Endothelial cell of umbilical vein (primary cell): ENCODE measurements at places on chromosomes 2 and 18.

GRCh38 chr18:44889111-44889510, 208.4 kb downstream of the SETBP1 start:
- DNase-seq = no peak

DNA sequence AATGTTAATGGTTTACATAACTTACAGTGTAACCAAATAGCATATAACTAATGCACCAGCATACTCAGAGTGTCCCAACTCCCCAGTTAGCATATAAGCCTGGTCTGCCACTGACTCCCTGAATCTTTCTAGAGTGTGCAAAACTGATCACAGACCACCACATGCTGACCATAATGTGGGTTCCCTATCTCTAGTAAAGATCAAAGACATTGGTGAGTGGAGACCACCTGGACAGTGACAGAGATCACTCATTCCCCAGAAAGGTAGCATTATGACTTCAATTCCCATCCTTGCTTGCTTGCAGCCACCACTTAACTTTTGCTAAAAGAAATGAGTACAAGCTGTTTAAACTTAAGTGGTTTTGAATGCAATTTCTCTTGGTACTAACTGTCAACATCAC, 39.0 kb downstream of the KANSL1L start:
- no peak for DNase-seq

DNA sequence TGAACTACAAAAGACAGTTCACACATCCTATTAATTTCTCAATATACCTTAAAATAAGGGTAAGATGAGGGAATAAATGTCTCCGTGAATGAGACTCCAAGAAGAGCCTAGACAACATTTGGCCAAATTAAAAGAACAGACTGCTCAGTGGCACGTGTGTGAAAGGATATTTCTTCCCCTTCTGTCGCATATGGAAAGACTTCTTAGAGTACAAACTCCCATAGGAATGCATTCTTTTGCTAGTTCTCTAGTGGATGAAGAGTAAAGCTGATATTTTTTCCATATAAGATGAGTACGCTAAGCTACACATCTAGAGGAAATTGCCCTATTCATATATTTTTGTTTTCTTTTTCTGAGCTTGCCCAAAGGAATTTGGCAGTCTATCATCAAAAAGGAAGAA, 710.0 kb upstream of the ID2 start:
- DNase-seq = no peak

DNA sequence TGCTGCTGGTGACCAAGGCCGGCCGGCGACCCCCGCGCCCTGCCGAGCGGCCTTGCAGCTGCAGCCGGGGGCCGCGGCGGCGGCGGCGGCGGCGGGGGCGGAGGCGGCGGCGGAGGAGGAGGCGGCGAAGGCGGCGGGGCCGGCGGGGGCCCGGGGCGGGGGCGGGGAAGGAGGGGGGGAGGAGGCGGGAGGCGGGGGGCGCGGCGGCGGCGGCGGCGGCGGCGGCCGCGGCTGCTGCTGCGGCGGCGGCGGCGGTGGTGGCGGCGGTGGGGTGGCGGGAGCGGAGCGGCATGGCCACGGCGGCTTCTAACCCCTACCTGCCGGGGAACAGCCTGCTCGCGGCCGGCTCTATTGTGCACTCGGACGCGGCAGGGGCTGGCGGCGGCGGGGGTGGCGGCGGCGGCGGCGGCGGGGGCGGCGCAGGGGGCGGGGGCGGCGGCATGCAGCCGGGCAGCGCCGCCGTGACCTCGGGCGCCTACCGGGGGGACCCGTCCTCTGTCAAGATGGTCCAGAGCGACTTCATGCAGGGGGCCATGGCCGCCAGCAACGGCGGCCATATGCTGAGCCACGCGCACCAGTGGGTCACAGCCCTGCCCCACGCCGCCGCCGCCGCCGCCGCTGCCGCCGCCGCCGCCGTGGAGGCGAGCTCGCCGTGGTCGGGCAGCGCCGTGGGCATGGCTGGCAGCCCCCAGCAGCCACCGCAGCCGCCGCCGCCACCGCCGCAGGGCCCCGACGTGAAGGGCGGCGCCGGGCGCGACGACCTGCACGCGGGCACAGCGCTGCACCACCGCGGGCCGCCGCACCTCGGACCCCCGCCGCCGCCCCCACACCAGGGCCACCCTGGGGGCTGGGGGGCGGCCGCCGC, 1.5 kb downstream of the POU3F3 start:
- DNase-seq = no peak

DNA sequence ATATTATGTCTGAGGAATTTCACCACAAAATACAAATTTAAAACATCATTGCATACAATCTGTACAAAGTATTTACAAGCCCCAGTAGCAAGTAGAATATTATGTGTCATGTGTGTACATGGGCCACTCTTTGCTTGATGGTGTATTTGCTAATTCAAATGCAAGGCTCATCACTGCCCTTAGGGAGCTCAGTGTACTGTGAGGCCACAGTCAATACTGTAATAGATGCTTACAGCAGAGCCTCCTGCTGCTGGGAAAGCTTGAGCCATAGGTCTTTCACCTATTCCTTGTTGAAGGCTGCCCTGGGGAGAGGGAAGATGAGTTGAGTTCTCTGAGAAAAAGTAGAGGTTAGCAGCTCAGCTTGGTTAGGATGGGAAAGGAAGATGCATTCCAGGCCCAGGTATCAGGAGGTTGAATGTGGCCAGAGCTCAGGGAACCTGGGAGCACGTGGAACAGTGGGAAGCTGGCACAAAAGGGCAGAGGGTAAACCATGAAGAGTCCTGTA, 189.6 kb downstream of the LRP1B start:
- DNase-seq = no peak

GRCh38 chr2:69466728-69467127, 29.5 kb upstream of the NFU1 start:
- no peak for DNase-seq

DNA sequence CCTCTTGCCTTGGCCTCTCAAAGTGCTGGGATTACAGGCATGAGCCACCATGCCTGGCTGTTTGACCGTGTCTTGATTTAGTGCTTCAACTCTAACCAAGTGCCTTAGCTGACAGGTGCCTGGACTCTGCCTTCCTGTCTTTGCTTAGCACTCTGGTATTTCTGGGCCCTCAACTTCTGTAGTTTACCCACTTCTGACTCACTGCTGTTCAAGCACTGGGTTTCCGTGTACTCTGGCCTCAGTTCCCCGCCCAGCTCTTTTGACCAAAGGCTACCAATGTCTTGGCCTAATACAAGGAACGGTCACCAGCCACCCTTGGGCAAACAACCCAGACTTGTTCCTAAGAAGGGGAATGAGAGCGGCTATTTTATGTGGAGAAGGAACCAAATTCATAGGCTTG, 35.7 kb upstream of the CABLES1 start:
- no peak for DNase-seq

DNA sequence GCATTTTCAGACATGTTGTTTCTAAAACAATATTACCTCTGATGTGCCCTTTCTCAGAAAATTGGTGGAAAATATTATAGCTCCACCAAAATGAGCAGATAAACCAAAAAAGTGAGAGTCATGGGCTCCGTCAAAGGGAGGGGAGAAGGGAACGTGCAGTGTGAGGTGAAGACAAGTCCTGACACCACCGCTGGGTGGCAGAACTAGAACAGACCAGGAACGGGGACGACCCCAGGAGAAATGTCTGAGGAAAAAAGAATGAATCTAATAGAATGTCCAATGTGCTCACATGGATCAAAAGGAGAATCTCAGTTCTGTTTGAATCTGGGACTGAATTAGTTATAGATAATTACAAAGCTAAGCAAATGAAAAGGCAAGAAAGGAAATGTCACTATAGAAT, 22.6 kb upstream of the BCL2 start:
- DNase-seq = peak; percentile 35

GRCh38 chr2:181517685-181518301, 60.6 kb downstream of the ITGA4 start:
- no peak for DNase-seq

GRCh38 chr2:239042551-239043320, 194.9 kb downstream of the TWIST2 start:
- no peak for DNase-seq

GRCh38 chr18:34660572-34660971, 49.5 kb upstream of the DTNA start:
- no peak for DNase-seq

DNA sequence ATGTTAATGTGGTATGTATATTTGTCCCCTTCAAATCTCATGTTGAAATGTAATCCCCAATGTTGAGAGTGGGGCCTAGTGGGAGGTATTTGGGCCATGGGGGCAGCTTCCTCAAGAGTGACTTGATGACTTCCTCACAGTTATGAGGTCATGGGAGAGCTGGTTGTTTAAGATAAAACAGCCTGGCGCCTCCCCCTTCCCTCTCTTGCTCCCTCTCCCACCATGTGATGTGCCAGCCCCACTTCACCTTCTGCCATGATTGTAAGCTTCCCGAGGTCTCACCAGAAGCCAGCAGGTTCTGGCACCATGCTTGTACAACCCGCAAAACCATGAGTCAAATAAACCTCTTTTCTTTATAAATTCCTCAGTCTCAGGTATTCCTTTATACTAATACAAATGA, 258.3 kb upstream of the POU3F3 start:
- no peak for DNase-seq

- DNase-seq = peak; percentile 89
Measured at GRCh38 chr2:64063924-64064331, 44.7 kb upstream of the VPS54 start.

DNA sequence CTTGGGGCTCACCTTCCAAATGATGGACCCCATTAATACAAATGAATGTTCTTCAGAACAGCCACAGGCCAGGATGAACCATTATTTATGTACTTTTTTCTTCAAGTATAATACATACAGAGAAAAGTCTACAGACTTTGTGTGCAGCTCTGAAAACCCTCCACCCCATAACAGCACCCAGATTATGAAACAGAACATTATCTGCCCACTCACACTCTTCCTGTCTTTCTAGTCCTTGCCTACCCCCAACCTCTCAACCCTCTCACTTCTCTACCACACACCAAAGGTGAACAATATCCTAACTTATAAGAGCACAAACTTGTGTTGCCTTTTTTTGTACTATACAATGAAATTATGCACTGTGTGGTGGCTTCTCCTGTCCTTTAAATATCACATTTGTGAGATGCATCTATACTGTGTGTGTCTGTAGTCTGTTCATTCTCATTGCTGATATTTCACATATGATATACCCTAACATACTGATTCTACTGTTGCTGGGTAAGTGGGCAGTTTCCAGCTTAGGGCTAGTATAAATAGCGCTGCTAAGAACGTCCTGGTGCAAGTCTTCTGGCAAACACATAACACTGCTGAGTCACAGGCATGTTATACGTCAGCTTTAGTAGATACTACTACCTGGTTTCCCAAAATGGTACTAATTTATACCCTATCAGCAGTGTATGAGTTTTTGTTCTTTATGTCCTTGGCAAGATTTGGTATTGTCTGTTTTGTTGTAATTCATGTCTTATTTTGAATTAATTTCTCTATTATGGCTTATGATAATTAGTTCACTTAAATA, 1.0 kb upstream of the NPHP1 start:
- DNase-seq = no peak

DNA sequence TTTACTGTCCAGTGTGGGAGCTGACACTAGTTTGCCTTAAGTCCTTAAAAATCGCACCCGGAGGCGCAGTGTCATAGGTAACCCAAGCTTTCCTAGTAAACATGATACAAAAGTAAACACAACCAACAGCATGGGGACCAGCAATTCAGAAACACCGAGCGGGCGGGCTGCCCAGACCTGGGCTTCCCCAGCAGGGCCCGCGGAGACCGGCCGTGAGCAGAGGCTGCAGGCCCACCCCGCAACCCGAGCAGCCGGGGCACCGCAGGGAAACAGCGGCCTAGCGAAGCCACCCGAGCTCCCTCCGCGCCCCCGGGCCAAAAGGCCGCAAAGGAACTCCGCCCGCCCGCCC, 296 bp downstream of the TTC21B start:
- no peak for DNase-seq

DNA sequence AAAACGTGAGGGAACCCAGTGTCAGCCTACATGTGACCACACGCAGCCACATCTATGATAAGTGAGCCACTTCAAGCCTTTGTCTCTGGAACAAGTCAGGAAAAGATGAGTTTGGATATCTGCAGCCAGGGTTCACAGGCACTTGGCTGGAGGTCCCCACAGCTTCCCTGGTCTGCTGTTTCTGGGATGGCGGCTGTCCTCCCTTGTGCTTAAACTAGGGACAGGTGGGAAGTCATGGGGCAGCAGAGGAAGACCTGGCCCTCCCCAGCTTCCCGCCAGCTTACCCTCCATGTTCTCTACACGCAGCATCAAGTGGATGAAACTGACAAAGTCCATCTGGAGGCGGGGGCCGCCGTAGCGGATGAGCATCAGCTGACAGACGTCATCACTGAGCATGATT, 38.5 kb upstream of the GALNT14 start:
- no peak for DNase-seq

- DNase-seq = no peak
Measured at GRCh38 chr2:170905864-170906263, 23.2 kb upstream of the GORASP2 start.

- DNase-seq = no peak
Measured at GRCh38 chr2:224261326-224261725, 140.6 kb downstream of the FAM124B start.

GRCh38 chr2:86314125-86314524, 23.3 kb downstream of the REEP1 start:
- no peak for DNase-seq

DNA sequence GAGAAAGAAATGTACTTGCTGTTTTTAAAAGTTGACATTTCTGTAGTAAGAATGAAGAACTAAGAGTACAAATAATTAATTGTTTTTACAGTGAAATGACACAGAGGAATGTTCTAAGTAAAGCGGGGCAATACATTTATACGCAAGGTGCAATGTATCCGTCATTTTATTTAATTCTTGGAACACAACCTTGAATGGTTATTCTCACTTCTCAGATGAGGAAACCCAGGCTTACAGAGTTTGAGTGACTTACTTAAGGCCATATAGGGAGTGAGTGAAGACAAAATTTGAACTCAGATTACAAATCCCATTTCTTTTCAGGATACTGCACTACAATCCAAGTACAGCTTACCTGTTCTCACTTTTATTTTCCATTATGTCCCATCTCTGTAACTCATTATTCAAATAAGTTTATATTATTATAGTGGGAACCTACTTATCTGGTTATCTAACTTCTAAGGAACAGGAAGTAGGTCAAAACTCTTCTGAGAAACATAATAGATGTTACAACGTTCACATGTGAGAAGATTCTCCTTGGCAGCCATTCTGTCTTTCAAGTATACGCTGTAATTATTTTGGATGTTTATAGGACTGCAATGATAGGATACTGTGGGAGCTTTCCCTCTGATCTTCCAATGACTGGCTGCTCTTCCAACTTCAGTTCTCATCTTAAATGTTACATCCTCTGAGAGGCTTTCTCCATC, 12.3 kb upstream of the STK17B start:
- DNase-seq = no peak
